ENCODE measurements at places on chromosomes 4 and X.

DNA sequence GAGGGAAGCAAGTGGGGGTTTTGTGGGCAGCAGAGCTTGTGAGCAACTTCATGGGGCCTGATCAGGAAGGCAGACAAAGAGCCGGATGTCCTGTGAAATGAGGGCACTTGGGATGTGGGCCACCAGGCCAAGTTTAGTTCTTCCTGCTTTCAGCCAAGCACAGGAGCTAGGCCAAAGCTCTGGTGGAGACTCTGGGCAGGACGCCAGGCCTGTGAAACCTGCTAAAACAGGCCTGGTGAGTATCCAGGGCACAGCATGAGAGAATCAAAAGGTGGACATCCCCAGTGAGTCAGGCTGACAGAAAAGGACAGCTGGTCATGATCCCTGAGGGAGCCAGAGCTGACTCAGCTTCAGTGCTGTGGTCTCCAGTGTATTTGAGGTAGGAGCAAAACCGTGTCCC lies 95.7 kb downstream of the NPNT start:
- DNase-seq = no peak

DNA sequence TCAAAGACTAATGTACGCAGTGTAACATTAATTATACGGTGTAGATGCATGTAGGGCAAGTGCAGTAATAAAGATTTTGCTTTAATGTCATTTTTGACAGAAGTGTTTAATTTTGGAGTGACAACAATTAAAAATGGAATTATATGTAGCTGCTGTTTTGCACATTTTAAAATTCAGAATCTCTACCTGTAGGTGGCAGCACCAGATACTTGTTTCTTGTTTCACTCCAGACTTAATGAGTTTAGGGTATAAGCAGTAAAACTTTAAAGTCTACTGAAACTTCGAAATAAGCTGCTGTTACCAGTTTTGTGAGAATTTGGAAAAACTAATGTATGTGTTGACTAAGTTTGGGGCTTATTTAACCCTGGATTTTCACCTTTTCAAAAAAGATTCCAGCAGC lies 144.9 kb downstream of the POLA1 start:
- DNase-seq = no peak

DNA sequence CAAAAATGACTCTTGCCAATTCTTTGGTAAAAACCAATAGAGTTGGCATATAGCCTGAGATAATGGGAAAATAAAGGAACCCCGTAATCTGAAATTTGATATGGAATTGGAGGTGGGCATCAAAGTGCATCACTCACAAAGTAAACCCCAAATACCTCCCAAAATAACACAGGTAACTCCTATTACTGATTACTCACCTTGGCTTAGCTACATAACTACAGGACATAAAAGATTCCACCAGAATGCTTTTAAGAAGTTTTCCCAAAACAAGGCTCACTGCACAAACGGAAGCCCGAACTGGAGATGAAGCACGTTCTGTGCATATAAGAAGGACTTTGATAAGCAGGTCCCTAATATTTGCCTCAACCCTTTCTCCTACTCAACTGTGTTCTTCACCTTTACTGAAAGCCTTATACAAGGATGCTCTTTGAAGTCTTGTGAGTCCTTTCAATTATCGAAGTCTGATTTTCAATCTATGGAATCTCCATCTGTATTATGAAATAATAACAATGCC lies 14.6 kb upstream of the ANXA10 start:
- no peak for DNase-seq

DNA sequence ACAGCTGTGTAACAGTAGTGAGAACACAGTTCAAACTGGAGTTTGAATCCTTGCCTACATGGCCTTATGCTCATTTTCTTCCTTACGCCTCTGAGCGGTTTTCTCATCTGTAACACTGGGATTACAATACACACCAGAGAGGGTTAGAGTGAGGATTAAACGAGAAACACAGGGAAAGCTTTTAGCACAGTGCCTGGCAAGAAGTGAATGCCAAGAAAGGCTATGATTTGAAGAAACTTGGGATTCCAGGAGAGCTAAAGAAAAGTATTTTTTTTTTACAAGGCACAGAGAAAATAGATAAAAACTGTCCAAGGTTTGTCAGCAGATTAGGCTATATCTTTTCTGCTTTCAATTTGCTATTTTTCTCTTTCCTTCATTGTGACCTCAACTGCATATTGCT lies 246.4 kb downstream of the FBXW7 start:
- DNase-seq = no peak

DNA sequence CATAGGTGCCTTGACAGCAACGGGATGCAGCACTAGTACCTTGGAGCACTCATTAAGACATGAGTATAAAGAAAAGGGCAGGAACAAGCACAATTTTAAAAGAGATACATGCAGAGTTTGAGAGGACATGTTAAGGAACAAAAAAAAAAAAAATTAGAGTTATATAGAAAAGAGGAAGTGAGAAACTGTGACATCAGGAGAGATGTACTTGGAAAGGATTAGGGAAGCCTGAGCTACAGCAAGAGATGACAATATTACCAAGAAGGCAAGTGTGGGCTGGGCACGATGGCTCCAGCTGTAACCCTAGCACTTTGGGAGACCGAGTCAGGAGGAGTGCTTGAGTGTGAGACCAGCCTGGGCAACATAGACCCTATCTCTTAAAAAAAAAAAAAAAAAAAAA lies 37.4 kb downstream of the GPR143 start:
- DNase-seq = no peak
